ENCODE measurements at places on chromosomes 13 and 19.

DNA sequence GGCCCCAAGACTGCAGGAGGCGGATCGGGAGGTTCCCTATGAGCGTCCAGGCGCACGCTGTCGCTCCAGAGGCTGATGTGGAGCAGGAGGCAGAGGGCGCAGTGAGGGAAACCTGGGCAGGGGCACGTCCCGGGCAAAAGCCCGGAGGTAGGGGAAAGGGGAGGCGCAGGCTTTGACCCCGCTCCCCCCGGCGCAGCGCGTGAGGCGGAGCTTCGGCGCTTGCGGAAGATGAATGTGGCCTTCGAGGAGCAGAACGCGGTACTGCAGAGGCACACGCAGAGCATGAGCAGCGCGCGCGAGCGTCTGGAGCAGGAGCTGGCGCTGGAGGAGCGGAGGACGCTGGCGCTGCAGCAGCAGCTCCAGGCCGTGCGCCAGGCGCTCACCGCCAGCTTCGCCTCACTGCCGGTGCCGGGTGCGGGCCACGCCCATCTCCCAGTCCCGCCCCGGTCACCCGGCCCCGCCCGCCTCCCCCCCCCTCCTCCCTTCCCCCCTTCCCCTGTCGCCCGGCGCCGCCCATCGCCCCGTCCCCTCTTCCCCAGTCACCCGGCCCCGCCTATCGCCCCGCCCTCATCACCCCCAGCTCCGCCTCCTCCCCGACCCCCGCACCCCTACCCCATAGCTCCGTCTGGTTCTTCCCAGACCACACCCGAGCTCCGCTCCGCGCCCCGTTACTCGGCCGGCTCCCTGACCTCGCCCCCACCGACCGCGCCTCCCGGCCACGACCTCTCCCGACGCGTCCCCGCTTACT lies 4.1 kb downstream of the HMG20B start:
- no peak for DNase-seq

- peak; percentile 12 for DNase-seq
Observed at GRCh38 chr13:96052656-96053002, 572 bp downstream of the UGGT2 start.

- DNase-seq = no peak
Observed at GRCh38 chr13:76803831-76804230, 82.4 kb downstream of the KCTD12 start.

DNA sequence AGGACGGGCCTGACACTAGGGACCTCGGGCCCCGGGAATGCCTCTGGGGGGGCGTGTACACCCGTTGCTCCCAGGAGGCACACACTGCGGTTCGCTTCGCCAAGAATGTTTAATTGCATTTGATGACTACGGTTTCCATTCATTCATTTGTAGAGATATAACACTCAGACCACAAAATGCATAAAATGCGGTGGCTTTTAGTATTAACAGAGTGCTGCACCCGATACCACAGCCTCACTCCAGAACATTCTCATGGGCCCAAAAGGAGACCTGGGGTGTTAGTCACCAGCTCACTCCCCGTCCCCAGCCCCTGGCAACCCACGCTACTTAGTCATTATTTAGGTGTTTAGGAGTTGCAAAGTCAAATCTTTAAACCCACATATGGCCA lies 21.8 kb downstream of the HCN2 start:
- DNase-seq = no peak

DNA sequence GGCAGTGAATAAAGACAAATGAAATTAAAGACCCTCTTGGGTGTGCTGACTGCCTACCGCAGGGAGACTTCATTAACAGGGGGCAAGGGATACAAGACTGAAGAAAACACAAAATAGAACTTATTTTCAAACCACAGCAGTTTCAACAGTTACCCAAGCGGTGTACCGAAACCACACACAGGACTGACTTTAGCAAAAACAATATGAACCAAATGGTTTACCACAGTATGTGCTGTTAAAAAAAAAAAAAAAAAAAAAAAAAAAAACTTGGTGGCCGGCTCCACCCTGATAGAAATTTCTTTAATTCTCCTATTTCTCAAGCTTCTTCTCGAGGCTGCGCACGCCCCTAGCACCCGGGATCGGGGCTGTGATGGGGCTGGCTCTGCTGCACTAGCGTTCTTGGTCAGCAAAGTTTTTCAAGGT lies 42.6 kb downstream of the KLF2 start:
- DNase-seq = no peak

DNA sequence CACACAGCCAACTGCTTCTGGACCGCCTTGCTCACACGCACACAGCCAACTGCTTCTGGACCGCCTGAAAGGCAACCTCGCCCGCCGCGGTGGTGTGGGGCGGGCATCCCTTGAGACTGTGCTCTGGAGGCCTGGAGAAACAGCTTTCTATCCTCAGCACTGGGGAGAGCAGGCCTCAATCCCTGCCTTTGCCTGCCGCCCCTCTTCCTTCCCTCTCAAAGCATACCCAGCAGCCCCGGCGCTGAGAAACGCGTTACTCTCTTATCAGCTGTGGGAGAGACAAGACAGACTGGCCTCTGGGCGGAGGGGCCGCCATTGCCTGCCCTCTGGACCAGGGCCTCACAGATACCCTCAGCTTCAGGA lies 2.9 kb downstream of the LIPE start:
- no peak for DNase-seq

DNA sequence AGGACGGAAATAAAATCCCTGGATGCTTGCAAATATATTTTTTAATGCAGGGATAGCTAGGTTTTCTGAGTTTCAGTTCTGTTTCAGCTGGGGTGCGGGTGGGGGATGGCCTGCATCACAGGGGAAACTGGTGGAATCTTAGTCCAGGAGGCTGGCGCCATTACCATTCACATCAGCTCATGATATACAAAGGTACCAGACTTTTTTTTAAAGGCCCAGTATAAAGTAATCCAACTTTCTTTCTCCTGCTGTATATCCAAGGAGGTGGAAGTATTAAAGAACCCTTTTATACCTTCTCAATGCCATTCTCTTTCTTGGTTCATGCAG lies 343.8 kb downstream of the KCNRG start:
- DNase-seq = no peak

DNA sequence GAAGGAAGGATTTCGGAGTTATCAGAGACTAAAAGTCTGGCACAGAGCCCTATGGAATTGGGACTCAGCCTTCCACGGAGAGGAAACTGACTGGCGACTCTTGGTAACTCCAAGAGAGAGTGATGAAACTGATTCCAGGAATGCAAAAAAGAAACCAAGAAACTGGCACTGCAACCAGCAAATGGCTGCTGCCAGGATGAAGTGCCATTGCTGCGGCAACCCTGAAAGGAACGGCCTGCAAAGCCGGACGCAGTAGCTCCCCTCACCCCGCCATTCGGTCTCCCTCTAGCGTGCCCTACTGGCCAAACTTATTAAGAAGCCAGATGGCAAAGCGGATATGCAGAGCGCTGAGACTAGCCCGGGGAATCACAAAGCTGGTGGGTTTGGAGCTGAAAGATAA lies 236.0 kb downstream of the PCDH9 start:
- no peak for DNase-seq

- DNase-seq = no peak
Observed at GRCh38 chr13:33678084-33678483, 139.9 kb upstream of the RFC3 start.

DNA sequence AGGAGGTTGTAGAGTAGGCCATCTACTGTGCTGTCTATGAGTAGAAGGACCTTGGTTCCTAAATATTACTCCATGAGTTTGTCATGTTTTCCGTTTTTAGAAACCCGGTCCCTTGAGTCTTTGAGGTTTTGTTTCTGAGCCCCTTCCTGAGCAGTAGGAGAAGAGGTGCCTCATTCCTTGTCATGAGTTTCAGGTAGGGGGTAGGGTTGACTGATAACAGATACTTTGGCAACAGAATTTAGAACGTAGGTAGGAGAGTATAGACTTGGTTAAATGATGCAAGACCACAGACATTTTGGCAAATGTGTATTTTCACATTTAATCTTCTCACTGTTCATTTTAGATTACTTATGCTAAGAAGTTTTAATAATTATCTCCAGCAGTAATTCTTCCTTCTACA lies 24.6 kb downstream of the LMO7 start:
- DNase-seq = no peak

DNA sequence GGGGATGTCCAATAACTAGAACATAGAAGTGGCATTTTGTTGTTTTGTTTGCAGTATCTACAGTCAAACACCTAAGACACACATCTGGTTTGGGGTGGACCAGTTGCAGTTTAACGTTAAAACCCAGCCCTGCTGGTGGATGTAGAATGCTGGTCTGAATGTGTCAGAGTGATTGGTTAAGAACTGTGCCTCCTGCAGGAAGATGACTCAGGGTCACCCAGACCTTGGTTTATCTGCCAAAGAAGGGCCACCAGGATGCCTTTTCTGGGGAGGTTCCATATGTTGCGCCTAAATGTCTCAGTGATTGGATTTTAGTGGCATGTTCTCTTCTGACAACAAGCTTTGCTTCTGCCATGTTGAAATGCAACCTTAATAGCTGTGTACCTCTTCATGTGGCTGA lies 23.1 kb downstream of the ZNF536 start:
- DNase-seq = no peak

DNA sequence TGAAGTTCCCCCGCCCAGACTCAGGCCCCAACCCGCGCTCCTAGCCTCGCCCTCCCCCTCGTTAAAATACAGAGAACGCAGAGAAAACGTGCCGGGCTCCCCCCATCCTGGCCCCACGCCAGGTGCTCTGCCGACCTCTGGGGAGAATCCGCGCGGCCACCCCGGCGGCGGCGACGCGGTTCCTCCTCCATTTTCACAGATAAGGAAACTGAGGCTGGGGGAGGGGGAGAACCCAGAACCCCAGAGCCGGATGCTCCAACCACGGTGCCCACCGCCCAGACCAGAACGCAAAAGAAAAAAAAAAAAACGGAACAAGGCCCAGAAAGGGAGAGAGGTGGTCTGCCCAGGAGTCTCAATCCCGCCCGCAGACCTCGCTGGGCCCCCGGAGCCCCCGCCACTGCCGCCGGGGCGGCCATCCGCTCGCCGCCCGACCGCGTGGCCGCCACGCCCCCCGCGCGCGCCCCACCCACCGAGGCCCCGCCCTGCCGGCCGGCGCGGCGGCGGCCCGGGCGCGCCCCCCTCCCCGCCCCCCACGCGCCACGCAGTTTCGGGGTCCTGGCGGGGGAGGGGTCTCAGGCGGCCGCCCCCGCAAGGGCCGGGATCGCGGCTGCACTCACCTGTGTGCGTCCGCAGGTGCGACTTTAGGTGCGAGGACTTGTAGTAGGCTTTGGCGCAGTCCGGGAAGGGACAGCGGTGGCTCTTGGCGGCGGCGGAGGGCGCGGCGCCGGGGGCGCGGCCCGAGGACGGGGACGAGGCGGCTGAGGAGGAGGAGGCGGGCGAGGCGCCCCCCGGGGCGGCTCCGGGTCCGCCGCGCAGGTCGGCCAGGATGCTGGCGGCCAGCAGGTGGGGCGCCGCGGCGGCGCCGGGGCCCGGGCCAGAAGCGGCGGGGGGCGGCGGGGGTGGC lies 703 bp downstream of the KLF16 start:
- peak; percentile 9 for DNase-seq

DNA sequence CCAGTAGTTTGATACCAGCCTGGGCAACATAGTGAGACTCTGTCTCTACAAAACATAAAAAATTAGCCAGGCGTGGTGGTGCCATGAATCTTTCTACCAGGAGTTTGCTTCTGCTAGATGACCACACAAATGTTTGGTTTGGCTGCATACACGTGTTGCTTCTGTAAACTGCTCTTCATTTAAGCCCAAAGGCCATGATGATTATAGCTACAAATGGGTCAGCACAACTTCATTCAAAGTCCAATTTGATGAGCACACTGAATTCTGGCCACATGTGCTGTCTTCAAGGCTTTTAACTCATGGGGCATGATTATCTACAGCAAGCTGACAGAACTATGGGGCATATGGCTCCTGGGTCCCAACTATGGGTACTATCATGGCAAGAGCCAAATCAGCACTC lies 46.3 kb upstream of the DCT start:
- DNase-seq = no peak

DNA sequence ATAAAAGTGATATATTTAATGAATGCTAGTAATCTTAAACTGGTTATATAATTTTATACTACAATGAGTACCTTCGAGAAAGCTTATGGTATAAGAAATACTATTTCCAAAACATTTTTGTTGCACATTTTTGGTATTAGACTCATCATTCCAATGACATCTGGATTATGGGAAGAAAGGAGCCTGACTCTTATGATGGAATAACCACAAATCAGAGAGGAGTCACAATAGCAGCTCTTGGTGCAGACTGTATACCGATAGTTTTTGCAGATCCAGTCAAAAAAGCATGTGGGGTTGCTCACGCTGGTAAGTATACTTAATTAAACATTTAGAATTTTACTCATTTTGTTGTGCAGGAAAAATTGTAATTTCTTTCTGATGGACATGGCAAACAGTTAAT lies 3.9 kb downstream of the LACC1 start:
- DNase-seq = no peak

DNA sequence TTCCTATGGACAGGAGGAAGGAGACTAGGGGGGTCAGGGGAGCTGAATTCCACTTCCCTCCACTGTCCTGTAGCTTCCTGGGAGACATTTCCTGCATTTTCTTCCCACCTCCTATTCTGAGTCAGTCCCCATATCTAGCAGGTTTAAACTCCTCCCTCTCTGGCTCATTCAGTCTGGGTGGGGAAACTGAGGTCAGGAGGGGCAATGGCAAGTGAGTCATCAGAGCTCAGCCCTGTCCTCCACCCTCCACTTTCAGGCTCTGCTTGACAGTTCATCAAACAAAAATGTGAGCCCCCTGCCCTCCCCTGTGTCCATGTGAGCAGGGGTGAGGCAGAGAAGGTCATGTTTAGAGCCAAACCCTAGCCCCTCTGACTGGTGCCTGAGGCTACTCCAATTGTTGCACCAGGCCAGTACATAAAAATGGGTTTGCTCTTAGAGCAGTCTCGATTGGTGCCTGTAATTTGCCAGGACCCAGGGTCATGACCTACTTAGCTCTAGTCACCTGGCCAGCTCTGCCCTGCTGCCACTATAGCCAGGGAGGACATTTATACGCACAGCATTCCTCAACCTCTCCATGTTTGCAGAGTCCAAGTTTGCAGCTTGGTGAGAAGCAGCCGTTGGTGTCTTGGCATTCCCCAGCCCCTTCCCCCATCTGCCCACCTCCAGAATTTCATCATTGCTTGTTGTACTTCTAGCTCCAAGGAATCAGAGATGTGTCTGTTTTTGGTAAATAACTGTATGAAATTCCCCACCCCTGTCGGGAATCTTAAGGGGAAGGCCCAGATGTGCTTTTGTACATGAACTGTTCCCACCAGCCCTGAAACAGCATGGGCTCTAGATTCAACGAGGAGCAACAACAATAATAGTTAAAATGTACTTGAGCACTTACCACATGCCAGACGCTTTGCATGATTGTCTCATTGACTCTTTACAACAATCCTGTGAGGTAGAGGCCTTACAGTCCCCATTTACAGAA lies 20.7 kb downstream of the SAMD4B start:
- DNase-seq = no peak

All from NCI-H774 (cell line).